ENCODE measurements at places on chromosomes 3 and 15.

- DNase-seq: no peak
Observed at GRCh38 chr3:28841441-28841840, 439.4 kb upstream of the RBMS3 start.

DNA sequence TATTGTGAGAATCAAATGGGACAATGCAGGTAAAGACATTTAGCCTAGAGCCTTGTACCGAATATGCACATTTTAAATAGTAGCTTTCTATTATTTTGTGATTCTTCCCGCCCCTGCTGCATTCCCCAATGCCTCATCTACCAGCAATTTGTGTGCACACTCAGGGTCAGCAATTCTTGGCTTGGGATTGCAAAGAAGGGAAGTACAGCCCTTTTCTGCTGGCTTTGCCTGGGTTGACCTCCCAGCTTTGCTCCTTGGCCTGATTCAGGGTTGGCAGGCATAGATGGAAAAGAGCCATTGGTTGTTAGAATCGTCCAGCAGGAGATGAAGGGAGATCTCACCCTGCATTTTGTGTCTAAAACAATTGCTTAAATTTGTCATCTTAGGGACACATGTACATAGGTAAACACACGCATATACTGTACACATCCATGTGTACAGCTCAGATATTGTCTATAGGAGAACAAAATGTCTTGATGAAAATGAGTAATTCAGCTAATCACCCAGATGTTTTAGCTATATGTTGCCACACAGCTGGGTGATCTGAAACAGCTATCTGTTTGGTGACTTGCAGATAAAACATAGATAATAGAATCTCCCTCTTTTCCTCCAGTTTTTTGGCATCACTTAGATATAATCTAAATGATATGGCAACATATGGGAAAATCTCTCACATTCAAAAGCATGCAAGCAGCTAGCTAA lies 340.9 kb upstream of the TBL1XR1 start:
- DNase-seq: no peak

GRCh38 chr15:28084547-28084946 lies 14.6 kb downstream of the OCA2 start:
- no peak for DNase-seq

DNA sequence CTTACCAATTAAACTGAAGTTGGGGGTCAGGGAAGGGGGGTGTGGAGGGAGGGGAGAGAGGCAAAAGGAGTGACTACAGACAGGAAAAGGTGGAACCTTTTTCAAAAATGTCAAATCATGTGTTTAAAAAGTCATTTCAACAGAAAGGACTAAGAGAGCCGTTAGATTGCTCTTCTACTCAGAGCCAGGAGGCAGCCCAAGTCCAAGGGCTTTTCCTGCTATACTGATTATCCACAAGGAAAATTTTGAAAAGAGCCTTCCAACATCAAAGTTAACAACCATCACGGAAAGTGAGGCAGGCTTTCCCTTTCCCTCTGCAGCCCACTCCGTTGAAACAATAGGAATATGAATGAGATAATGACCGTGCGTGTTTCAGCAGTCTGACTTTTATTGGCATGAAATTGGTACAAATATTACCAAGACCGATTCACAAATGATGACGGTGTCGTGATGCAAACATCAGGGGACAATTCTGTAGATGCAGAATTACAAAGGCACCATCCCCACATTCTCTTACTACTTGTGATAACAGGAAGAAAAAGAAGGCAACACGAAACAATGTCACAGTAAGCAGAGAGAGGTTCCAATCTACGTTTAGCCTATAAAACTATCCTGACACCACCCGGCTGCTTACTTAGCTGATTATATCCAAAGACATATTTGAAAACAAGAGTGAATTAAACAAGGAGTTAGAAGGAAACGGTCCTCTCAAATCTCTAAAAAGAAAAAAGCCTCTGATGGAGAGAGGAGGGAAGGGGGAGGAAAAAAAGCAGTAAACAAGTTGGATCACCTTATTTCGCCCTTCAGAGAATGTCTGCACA lies 453.7 kb downstream of the FOXP1 start:
- no peak for DNase-seq

GRCh38 chr3:110344897-110345767 lies 726.5 kb upstream of the NECTIN3 start:
- no peak for DNase-seq
